GM20000 (cell line): ENCODE measurements at places on chromosomes 1 and 21.
A peak's percentile ranks its signal among the peaks of the same experiment; 100 is the strongest.

GRCh38 chr1:228010921-228011320, 4.1 kb downstream of the WNT3A start:
- DNase-seq, result no peak

- peak; percentile 15 for DNase-seq
These were observed 73.3 kb downstream of the TNFSF18 start for GRCh38 chr1:172977296-172978017.

DNA sequence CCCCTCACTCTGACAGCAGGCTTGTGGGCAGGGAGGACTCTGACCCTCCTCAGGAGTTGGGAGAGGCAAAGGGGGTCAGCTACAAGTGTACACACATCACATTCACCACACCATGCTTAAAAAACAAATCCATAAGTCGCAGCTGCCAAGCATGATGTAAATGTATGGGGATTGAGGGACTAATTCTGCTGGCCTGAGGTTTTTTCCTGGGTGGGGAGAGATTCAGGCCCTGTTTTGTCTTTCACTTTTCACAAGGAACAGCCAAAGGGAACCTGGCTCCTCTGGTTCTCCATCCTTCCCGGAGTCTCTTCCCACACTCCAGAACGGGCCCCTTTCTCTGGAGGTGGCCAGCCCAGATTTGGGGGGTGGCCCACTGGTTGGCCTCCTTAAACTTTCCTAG, 1.3 kb upstream of the MTARC2 start:
- no peak for DNase-seq

DNA sequence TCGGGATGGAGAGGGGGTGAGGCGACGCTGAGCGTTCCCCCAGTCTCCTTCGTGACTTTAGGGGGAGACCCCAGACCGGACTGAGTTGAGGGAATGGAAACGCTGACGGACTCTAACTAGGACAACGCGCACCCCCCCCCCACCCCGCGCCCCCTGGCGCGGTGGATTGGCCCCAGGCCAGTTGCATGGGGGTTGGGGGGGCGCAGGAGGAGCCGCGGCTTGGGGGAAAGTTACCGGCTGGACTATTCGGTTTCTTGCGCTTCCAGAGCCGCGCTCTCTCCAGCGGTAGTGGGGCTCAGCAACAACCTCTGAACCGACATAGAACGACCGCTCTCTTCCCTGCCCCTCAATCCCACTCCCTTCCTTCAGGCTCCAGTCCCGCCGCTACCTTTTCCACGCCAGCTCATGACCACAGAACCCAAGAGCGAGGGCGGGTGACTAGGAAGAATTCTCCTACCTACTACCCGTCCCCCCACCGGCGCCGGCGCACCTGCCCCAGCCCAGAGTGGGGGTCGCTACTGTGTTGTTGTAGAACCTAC, 694 bp downstream of the ZBTB7B start:
- peak; percentile 20 for DNase-seq

- DNase-seq, result no peak
These were observed 27.2 kb downstream of the TSEN15 start for GRCh38 chr1:184078564-184079249.

DNA sequence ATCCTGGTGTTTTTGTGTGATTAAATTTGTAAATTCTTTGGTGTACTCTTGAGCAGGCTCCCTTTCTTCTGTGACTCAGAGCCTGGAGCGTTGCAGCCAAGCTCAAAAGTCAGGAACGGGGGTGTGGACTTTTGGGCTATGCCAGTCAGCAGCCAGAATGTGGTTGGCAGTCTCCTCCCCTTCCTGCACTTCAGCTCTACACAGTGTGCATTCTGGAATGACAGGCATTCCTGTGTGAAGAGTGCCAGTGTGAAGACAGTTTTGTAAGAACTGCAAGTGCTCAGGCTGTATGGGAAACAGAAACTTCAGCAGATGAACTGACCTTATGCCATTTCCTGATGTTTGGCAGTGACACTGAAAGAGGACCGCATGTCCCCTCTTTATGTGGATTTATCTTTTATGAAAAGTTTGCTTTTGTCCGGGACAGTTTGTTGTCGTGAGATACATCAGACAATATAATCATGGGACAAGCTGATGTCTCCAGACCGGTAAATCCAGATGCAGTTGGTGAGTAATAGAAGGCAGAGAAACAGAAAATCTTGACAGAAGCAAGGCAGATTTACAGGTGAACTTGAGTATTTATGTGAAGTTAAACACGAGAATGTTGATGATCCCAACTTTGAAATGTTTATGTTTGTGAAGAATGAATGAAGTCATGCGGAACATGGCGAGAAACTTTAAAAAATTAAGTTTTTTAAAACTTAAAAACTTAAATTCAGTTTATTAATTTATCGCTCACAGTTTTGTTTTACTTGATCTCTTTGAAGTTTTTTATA, 67.7 kb upstream of the RCC1 start:
- DNase-seq, result no peak

DNA sequence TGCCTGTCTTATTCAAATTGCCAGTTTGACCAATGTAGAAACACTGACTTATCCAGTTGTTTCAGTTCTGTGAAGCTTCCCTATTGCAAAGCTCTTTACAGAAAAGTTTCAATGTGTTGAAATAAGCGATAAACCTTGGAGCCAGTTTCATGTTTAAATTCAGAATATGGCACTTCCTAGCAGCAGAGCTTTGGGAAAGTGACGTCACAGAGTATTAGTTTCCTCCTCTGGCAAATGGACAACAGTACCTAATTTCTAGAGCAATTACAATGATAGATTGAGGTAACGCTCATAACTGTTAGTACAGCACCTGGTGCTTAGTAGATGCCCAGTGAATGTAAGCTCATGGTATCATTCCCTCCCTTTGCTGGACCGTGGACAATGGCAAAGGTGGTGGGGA, 527.5 kb upstream of the DAB1 start:
- no peak for DNase-seq

GRCh38 chr1:193590102-193590501, 403.7 kb upstream of the B3GALT2 start:
- no peak for DNase-seq

- no peak for DNase-seq
These were observed 89.2 kb upstream of the IGSF21 start for GRCh38 chr1:18018366-18018765.

DNA sequence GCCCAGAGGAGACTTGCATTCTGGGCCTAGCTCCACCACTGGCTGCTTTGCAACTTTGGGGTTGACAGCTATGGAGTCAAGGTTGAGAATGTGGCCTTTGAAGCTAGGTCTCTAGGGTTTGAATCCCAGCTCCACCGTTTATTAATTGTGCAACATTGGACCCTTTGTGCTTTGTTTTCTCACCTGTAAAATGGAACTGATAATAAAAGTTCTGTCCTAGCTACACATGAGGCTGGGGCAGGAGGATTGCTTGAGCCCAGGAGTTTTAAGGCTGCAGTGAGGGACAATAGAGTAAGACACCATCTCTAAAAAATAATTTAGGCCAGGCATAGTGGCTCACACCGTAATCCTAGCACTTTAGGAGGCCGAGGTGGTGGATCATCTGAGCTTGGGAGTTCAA, 15.2 kb upstream of the LMNA start:
- no peak for DNase-seq

DNA sequence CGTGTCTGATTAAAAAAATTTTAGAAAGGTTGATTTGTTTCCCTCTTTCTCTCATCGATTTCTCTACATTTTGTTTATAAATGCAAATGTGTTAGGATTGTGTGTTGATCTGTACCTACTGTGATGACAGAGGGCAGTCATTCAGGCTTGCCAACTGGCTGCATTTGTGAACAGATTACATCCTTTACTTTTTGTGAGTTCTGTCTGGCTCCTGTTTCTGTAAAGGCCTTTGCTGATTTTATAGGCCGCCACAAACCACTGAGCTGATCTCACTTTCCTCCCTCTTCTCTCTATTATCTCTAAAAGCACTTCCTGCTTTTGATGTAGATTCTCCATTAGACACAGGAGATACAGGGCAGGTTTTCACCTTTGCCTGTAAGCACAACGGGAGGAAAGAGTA, 106.8 kb downstream of the ESRRG start:
- DNase-seq, result no peak

DNA sequence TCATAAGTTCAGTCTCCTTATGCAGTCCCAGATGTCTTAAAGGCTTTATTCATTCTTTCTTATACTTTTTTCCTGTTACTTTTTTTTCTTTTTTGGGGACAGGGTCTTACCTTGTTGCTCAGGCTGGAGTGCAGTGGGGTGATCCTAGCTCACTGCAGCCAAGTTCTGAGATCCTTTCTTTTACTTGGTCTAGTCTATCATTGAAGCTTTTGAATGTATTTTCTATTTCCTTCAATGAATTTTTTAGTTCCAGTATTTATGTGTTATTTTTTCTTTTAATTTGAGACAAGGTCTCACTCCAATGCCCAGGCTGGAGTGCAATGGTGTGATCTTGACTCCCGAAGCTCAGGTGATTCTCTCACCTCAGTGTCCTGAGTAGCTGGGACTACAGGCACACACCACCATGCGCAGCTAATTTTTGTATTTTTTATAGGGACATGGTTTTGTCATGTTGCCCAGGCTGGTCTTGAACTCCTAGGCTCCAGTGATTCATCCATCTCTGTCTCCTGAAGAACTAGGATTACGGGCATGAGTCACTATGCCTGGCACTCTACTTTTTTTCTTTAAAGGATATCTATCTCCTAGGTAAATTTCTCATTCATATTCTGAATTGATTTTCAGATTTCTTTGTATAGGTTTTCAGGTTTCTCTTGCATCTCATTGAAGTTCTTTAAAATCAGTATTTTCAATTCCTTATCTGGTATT, 26.1 kb upstream of the GTF2B start:
- DNase-seq, result no peak

GRCh38 chr1:197448121-197448779, 180.2 kb downstream of the CRB1 start:
- DNase-seq, result no peak

GRCh38 chr1:91754348-91754747, 131.6 kb downstream of the TGFBR3 start:
- peak; percentile 36 for DNase-seq

DNA sequence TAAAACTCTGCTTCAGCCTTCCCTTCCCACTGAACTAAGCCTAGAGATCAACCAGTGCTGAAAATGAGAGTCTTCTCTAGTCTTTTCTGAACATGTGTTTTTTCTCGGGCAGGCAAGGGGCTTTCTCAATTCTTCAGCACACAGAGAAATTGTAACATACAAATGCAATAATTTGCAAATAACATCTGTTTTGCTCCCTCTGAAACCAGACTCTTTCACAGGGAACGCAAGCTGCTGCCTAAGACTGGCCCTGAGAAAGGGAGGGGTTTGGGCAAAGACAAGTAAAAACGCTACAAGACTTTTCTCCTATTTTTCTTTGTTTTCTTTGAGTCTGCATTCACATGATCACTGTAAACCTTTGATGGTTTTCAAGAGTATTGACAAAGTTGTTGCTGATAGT, 39.6 kb upstream of the VN1R5 start:
- no peak for DNase-seq

- DNase-seq, result no peak
These were observed 14.8 kb upstream of the NID1 start for GRCh38 chr1:236079703-236080102.

DNA sequence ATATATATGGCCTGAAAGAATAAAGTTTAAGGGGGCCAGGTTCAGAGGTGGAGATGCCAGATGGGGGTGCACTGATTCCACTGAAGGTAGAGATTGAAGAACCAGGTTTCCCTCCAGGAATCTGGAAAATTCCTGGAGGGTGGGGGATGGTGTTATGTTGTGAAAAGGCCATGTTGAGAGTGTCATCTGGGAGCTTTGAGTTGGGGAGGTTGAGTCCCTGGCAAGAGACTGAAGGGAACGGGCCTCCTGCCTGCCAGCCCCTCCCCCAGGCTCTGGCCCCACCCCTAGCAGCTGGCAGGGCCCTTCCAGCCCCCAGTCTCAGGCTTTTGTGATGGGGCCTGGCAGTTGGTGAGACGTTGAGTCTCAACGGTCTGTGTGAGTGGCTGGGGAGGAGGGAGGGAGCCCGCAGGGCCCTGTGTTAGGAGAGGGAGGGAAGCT, 4.1 kb downstream of the PTPRU start:
- no peak for DNase-seq

DNA sequence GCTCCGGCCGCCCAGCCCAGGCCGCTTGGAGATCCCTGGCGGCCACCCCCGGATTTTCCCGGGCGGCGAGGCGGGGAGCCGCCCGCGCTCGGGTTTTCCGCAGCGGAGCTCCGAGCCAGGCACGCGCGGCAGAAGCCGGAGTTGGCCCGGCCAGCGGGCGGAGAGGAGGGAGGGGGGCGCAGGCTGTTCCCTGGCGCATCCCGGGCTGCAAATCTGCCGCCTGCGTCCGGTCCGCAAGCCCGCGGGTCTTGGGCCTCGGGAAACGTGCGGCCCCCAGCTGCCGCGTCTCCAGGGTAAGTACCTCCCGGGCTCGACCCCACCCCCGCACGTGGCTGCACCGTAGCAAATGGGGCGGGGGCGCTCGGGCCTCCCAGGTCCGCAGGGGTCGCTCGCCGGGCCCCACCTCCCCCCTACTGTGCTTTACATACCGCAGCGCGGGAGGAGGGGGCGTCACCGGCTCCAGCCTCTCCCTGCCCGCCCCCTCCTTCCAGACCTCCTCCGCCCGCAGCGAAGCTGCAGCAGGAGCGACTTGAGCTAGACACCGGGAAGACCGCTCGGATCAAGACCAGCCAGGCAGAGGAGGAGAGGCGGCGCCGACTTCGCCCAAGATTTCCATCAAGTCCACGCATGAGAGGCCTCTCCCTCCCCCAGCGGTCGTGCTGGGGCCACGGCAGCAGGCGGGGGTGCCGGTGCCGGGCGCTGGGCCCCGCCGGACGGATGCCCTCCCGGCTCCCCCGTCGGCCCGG, 1.6 kb downstream of the TMEM200B start:
- peak; percentile 61 for DNase-seq

DNA sequence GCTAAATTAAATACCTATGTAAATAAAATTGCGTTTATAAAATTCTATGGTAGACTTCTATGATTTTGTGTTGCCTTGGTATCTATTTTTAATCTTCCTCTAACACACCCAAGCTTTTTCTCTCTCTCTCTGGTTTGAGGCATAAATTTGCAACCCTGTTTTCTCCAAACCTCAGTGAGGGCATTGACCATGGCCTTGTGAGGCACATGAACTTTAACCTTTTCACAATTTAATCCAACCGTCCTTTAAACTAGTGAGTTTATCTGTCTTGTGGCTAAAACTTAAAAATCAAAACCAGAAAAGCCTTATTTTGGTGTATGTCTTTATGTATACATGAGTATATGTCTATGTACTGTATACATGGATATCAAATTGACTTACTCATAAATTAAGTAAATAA, 746.6 kb upstream of the B3GALT2 start:
- no peak for DNase-seq

- DNase-seq, result no peak
These were observed 461.7 kb downstream of the PTPRU start for GRCh38 chr1:29698033-29698432.
